Aorta (tissue), 5 donors: ENCODE measurements at places on chromosomes 11 and 22. TPM values are rescaled to one million over a fixed set of nuclear protein-coding genes. Genes with fewer than 3 reads are reported as not detected.

CHCHD10 gene
- total RNA-seq: 30.9 TPM

TIGD3 gene
- total RNA-seq: not detected

FLRT1 gene
- total RNA-seq: 0.60 TPM

C1QTNF5 gene
- total RNA-seq: 42.4 TPM

APOL5 gene
- not detected for total RNA-seq

DUSP8 gene
- total RNA-seq: 9.4 TPM

ANGPTL5 gene
- 3.3 TPM for total RNA-seq

OR2AG1 gene
- total RNA-seq: not detected

MRGPRX4 gene
- total RNA-seq: not detected

DNA sequence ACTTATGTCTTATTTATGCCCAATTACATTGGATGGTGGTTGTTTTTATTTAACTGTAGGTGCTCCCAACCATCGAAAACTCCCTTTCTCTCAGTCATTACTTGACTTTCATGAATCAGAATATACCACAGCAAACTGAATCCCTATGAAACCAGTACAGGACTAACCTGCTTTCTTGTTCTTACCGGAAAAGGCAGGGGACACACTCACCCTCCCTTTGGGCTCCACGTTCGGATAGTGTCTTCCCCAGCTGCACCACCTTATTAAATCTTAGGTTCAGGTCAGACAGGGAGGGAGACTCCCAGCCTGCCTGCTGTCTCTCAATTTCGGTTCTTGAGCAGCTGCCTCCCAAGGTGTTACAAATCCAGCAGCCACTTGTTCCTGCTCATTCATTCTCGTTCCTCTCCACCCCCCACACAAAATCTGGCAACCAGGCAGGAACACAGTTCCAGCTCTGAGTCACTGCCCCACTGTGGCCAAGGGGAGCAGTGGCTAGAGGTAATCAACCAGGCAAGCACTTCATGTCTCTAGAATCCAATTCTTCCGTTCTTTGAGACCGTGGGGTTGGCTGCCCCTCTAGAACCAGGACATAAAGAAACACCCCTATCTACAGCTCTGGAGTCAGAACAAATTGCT, 133.0 kb downstream of the PLEKHA7 start:
- DNase-seq: no peak

- DNase-seq: no peak
Measured at GRCh38 chr11:128244871-128245270, 342.5 kb downstream of the ETS1 start.

DNA sequence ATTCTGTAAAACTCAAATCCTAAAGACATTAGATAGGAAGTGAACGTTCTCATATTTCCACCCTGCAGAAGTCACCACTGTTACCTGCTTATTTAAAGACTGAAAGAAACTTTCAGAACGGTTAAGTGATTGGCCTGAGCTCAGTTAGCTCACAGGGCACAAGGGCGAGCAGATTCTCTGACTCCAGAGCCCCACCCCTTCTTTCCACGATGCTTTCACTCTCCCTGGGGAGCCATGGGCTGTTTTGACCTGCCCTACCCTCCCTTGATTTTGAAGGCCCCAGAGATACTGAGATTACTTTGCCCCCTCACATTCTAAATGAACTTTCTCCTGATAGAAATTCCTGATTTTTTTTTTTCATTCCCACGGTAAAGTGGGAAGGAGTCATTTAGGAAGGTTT, 33.9 kb downstream of the ARHGAP1 start:
- DNase-seq: no peak

- DNase-seq: no peak
Measured at GRCh38 chr11:120261321-120261720, 21.4 kb downstream of the POU2F3 start.

DNA sequence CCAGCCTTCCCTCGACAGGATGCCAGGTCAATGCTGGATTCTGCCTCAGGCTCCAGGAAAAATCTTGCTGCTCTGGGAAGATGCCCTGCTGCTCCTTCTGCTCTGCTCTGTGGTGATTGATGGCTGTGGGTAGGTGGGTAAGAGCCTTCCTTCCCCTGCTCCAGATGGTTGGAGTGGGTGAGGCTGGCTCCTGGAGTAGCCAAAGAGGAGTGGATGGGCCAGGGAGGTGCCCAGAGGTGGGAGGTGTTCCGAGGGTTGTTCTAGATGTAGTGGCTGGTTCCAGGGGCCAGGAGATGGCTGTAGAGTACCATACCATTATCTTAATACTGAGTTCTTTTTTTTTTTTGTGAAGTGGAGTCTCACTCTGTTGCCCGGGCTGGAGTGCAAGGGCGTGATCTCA, 99.6 kb upstream of the THY1 start:
- no peak for DNase-seq

DNA sequence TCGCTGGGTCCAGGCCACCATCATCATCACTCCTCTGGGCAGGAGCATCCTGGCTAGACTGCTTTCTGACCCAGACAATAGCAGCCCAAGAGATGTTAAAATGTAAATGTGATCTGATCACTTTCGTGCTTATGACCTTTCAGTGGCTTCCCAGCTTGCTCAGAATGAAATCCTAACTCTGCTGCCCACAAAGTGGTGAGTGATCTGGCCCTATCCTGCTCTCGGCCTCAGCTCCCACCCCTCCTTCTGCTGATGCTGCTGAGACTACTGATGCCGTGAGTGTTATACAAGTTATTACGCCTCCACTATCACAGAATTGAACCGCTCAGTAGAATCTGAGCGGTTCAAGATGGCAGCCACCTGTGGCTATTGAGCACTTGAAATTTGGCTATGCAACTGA, 26.2 kb downstream of the ELF5 start:
- no peak for DNase-seq
